HT-29 (cell line): ENCODE measurements at places on chromosomes 16 and 17.

GRCh38 chr16:85523602-85524364, 89.3 kb upstream of the GSE1 start:
- DNase-seq: no peak

DNA sequence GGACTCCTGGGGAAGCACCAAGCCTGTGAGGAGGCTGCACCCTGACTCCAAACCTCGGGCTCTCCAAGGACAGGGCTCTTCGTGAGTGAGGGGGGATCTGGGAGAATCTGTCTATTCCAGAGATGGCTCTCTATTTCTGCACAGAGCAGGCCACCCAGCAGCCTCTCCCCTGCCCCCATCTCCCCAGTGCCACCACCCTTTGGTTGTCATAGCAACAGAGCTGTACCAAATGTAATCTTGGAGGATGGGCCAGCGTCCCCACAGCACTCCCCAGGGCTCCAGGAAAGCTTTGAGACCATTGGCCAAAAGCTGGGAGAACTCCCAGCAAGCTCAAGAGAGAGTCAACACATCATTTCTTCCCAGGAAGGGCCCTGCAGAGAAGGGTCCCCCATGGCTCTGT, 49.3 kb downstream of the ABCC12 start:
- no peak for DNase-seq

DNA sequence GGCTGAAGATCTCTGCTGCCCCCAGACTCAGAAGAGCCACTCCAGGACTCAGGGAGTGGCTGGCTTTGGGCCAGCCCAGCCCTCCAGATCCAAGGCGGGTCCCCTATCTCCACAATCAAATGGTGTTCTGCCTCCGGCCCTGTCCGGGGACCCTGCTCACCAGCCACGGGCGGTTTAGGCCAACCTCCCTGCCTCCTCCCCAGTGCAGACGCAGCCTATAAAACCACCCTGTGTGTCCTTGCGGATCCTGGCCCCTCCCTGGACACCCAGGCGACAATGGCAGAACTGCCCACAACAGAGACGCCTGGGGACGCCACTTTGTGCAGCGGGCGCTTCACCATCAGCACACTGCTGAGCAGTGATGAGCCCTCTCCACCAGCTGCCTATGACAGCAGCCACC, at the start of gene SLC12A3:
TSS of gene SLC12A3 (plus strand) at position 248 of the 400 bp plus-strand sequence. CDS start at position 277, 29 bp downstream.
- DNase-seq: no peak

DNA sequence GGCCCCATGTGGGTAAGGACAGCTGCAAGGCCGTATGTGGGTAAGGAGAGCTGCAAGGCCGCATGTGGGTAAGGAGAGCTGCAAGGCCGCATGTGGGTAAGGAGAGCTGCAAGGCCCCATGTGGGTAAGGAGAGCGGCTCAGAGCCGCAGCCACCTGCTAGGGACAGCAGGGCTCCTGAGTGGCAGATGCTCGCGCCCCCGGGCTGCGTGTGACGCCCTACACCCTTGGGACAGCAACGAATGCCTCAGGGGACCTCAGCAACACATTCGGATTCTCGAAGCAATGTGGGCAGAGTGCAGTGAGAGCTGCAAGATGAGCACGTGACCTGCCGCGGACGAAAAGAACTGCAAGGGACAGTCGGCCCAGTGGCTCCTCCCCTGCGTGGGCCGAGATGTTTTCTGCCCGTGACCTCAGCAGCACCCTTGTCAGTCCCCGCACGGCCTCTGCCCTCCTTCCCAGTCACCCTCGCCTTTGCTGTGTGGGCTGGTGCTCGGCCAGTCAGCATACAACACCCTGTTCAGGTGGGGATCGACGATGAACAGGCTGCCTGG, 9.6 kb upstream of the SLC38A8 start:
- no peak for DNase-seq

DNA sequence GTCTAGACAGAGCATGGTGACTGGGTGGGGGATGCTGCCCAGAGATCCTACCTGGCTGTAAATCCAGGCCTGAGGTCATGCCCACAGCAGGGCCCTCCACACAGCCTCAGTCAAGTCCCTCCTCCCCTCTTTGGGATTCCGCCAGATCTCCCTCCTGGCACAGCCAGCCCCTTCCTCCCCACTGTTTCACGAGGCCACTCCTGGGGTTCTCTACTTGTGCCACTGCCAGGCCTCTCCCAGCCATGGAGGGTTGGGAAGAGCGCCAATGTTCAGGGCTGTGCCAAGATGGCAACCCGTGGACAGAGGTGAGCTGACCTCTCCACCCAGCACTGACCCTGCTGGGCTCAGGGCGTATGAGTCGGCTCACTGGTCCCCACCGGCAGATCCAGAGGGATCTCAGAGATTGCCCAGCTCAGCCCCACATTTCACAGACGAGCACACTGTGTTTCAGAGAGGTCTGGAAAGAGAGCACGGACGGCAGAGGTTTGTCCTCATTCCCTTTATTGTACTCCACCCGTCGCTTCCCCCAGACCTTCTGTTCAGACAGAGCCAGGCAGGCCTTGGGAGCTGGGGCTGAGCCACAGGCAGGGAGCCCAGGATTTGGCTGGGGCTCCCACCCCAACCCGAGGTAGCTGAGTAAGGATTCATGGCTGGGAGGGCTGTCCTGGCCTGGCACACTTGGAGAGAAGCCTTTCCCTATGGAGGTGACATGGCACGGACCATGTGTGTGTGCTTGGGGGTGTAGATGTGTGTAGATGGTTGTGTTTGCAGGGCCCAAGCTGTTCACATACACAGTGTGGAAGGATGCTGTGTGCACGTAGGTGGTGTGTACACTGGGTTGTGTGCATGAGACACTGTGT, 3.5 kb upstream of the CAMKK1 start:
- no peak for DNase-seq

- no peak for DNase-seq
These were observed 29.4 kb downstream of the NARF start for GRCh38 chr17:82487910-82488309.

- DNase-seq: no peak
These were observed 36.8 kb downstream of the ADCY7 start for GRCh38 chr16:50303041-50303604.

- DNase-seq: no peak
These were observed 81.6 kb upstream of the CDC42EP4 start for GRCh38 chr17:73393381-73393780.

- DNase-seq: no peak
These were observed 15.4 kb downstream of the HS3ST3B1 start for GRCh38 chr17:14316126-14316832.

DNA sequence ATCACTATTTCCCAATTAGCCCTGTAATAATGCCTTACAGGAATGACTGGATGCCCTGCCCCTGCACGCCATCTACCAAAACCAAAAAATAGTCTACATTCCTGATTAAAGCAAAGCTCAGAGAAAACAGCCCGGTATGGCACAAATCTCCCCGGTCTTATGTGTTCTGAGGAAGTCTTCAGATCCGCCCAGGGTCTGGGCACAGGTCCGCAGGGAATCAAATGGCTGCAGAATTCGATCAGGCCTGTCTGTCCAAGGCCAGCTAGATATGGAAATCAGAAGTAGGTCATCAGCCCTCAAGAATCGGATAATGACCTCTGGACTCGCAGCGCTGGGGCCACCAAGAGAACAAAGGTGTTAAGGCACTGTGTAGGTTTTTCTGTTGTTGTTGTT, 171.0 kb downstream of the ZFHX3 start:
- no peak for DNase-seq

DNA sequence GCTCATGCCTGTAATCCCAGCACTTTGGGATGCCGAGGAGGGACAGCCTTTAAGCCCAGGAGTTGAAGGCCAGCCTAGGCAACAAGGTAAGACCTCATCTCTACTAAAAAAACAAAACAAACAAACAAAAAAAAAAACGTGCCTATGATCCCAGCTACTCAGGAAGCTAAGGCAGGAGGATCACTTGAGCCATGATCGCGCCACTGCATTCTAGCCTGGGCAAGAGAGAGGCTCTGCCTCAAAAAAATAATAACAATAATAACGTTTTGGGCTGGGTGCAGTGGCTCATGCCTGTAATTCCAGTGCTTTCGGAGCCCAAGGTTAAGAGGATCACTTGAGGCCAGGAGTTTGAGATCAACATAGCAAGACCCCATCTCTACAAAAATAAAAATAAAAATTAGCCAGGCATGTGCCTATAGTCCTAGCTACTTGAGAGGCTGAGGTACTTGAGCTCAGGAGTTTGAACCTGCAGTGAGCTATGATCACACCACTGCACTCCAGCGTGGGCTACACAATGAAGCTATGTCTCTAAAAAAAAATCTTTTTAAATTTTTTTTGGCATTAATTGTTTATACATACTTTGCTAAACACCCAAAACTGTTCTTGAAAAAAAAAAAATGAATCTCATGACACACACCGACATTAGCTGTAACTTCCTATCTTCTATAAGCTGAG, 3.3 kb downstream of the PHLPP2 start:
- DNase-seq: no peak

DNA sequence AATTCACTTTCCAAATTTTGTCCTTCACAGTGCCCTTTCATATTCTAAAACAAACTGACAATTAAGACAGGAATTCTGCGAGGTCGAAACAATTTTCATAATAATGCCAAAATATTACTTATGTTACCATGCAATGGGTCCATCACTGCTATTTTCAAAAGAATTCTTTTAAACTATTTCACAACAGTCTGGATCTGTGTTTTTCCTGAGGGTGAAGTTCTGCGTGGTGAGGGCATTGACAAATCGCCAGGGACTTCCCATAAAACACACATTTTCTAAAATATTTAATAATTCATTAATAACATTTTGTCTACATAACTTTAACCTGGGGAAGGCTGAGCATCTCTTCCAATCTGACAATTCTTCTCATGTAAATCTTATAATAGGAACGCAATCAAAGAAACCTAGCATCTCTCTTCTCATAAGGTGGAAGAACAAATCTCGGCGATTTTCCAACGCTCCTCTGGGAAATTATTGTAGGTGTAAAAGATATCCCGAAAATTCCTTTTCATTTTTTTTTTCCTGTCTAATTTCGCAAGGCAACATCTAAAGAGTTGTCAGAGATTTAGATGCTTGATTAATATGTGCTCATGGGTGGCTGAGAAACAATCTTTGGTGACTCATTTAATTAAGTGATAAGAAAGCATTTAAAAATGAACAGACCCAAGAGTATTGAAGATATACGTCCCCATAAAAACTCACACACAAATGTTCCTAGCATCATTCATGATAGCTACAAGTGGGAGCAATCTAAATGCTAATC, 41.5 kb downstream of the CALB2 start:
- no peak for DNase-seq

GRCh38 chr16:10098991-10099390, 83.2 kb downstream of the GRIN2A start:
- no peak for DNase-seq

- no peak for DNase-seq
These were observed 68.4 kb upstream of the ELAC2 start for GRCh38 chr17:13086142-13086769.

DNA sequence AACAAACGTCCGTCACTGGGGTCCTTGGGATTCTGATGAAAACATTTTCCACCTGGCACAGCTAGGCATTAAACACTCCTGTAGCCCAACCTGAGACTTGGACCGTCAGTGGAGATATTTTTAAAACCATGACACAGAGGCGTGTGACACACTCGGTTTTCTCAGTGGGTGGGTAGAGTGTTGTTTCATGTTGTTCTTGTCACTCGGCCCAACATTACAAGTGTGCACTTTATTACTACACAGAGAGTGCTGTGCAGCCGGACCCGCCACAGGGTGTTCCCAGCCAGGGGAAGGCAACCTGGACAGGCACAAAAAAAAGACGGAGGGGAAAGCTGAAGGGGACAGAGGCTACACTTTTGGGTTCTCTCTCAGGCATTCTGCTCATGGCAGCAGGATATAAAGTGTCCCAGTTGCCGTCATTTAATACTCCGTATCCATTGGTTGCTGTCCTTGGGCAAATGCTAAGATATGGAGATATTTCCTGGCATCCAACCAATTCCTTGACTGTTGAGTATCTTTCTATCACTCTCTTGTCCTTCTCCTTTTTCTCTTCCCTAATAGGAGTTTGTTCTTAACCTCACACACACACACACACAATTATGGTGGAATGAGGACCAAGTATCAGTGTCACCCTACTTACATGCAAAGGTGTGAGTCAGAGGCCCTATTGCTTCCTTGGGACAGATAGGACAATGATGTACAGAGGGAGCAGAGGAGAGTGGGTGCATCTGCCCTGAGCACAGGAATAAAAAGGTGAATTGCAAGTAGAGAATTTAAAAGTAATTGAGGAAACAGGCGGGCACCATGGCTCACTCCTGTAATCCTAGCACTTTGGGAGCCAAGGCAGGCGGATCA, 154.1 kb upstream of the SOX9 start:
- no peak for DNase-seq

DNA sequence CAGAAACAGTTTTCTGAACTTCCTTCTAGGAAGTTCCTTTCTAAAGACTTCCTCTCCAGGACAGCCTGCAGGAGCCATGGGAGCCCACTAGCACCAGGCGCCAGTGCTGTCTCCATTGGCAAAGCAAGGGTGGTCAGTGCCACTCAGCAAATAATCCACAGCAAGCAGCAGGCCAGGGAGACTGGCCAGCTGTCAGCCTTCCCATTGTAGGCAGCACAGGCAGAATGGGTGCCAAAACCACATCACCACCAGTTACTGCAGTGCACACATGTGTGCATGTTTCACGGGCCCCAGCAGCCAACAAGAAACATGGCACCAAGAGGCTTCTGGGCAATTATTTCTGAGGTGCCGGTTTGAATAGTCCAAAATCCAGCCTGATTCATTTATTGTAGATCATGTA, 26.7 kb downstream of the DNASE1 start:
- DNase-seq: no peak

GRCh38 chr17:16282522-16282921, 65.5 kb downstream of the PIGL start:
- DNase-seq: no peak

DNA sequence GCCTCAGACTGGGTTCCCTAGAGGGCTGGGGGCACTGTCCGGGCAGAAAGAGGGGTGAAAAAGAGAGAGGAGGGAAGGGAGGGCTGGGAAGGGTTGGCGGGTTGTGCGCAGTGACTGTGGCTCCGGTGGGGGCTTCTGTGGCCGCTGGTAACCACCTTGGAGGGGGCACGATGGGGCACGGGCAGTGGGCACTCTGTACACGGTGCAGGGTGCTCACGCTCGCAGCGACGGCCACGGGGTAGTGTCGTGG, 588 bp downstream of the PLLP start:
- DNase-seq: no peak

DNA sequence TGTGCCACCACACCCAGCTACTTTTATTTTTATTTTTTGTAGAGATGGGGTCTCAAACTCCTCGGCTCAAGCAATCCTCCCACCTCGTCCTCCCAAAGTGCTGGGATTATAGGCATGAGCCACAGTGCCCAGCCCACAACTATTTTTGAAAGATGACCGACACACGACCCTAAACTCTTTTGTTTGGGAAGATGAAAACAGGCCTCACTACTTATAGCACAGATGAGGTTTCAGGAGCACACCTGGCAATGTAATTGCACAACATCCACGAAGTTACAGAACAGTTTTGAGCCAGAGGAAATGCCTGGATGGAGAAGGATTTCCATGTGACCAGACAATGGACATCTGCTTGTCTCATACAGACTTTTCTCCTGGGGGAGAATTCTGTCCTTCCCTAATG, 43.4 kb upstream of the PRSS54 start:
- no peak for DNase-seq

DNA sequence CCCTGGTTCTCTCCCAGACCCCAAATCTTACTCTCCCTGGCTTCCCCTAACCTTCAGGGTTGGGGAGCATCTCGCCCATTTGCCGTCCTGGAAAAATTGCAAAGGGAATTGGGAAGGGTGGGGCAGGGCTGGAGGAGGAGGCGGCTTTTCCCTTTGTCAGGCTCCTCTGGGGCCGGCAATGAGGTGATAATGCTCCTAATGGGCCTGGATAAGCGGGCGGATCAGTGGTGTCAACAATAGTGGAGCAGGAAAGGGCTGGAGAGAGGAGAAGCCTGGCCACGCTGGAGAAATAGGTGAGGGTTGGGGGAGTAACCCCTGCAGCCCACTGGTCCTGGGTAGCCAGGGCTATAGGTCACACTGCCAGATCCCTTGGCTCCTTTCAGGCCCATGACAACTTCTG, 12.3 kb downstream of the SCN4A start:
- no peak for DNase-seq
